ENCODE measurements at places on chromosomes 5 and 9.
A peak's percentile ranks its signal among the peaks of the same experiment; 100 is the strongest.

DNA sequence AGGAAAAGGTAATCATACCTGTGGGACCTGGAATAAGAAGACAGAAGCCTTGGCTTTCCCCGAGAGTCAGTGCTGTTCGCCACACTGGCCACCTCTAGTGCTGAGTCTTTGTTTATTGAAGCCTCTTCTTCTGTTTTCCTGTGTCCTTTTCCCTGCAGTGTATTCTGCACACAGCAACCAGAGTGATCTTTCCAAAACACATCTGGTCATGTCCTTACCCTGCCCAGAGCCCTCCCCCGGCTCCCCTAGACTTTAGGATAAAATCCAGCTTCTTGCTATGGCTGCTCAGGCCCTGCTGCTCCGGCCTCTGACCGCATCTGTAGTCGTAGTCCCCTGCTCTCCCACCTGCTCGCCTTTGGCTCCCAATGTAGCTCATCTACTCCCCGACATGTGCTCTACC is 28.3 kb downstream of the GALNT10 start:
- DNase-seq = no peak

GRCh38 chr9:32570262-32570661 is 2.7 kb downstream of the NDUFB6 start:
- DNase-seq = no peak

- DNase-seq = no peak
These were observed 121.0 kb downstream of the JAKMIP2 start for GRCh38 chr5:147661541-147661940.

GRCh38 chr5:151020304-151021110 is at the start of gene GPX3:
Gene GPX3 (plus strand): TSS chr5:151020591. CDS start chr5:151020655, 64 bp downstream.
- DNase-seq = peak; percentile 45

DNA sequence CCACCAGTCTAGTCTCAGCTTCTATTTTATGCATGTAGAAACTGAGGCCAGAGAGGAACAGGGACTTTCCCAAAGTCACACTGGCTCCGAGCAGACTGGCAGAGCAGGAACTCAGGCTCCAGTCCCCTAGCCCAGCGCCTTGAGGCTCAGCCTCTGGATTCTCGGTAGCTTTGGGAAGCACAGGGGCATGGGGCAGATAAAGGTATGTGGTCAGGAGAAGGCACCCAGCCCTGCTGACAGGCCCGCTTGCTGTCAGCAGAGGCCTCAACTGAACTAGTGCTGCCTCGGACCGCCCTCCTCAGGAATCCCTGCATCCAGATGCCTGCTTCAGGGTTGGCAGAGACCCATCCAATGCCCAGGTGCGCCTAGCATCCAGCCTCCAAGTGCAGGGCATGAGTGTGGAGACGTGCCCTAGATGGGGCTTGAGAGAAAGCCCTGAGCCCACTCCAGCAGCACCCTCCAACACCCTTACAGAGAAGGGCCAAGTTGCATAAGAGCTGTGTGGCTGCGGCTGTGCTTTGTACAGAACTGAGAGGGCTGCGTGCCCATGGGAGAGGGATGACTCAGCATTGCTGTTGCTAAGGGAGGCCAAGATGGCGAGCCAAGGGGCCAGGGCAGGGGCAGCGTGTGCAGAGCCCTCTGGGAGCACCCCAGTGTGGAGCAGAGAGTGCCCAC is 168.6 kb downstream of the MACROH2A1 start:
- peak; percentile 92 for DNase-seq

DNA sequence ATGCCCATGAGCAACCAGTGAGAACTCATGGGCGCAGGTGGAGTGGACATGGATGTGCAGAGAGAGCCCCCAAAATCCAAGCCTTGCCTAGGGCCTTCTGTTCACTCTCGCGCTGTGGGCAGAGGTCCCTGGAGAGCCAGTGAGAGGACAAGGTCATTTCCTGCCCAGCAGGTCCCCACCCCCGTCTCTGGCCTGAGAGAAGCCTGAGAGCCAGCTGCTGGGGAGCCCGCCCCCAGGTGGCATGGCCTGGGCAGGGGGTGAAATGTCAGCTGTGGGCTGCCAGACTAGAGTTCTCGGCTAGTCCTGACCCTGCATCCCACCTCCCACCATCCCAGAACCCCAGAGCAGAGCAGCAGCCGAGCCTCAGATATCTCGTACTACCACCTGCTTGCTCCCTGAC is 85.3 kb downstream of the BARX1 start:
- no peak for DNase-seq

DNA sequence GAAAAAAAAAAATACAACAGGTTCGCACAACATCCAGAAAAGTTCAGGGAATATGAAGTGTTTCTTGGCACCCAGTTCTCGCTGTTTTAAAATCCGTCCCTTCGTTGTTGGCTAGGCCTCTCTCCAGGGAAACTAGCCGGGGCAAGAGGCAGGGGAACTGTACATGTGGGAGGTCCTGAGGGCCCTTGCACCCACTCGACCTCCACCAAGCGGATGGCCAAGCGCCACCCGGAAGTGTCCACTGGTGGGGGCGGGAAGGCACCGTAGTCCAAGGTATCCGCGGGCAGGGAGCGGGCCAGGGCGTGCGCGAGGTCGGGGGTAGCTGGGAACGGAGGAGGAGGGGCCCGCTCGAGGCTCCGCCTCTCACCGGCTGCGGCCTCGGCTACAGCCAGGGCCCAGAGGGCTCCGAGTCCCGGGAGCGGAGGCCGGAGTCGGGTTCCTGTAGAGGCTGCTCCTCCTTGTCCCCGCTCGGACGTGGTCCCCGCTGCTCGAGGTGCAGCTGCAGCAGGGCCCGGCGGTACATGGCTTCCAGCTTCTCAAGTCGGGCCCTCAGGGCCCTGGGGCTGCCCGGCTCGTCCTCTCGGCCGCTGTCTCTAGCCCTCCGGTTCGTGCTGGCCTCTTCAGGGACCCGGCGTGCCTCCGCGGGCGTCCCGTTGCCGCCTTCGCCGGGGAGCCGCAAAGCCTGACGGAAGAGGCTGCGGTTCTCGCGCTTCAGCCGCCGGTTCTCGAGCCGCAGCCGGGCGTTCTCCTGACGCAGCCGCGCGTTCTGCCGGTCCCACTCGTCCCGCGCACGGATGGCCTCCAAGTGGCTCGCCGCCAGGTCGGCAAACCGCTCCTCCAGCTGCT is 720 bp downstream of the TUSC1 start:
- peak; percentile 92 for DNase-seq

GRCh38 chr9:38727497-38728001 is 7.6 kb upstream of the FAM240B start:
- DNase-seq = peak; percentile 28

DNA sequence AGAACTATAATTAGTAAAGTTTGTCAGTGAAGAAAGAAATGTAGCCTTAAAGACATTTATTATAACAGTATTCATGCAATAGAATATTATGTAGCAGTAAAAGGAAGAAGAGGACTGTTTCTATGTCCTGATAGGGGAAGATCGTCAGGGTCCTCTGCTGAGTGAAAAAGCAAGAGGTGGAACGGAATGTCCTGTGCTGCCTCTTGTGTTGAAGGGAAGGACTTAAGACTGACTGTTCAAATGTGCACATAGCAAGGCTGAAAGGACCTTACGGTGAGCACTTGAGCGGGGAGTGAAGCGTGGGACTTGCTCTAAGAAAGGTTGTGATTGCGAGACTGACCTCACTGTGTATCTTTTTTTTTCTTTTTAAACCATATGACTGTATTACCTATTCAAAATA is 63.2 kb downstream of the SNX24 start:
- no peak for DNase-seq

DNA sequence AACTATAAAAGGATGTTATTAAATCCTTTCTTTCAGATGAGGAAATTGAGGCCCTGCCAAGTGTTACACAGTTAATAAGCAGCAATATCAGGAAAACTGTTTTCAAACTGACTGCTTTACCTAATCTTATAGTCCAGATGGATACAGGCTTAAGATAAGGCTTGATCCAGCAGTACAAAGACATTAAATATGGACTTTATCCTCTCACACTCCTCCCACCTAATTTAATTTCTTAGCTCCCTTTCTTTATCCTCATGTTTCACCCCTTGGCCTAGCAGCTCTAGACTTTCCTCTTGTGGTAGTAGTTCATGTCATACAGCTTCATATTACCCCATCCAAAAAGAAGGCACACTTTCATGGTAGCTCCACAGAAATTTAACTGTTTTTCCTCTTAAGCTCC is 164.5 kb downstream of the BAAT start:
- DNase-seq = no peak

- no peak for DNase-seq
These were observed 3.9 kb upstream of the HK3 start for GRCh38 chr5:176902911-176903664.

- DNase-seq = no peak
These were observed 218.1 kb upstream of the WWC1 start for GRCh38 chr5:168073311-168073710.

GRCh38 chr5:109038209-109038840 is 290.6 kb downstream of the FER start:
- DNase-seq = no peak

GRCh38 chr9:122948313-122948712 is 7.5 kb downstream of the RABGAP1 start:
- no peak for DNase-seq

- DNase-seq = no peak
These were observed 93.9 kb downstream of the GCNT1 start for GRCh38 chr9:76552751-76553455.

DNA sequence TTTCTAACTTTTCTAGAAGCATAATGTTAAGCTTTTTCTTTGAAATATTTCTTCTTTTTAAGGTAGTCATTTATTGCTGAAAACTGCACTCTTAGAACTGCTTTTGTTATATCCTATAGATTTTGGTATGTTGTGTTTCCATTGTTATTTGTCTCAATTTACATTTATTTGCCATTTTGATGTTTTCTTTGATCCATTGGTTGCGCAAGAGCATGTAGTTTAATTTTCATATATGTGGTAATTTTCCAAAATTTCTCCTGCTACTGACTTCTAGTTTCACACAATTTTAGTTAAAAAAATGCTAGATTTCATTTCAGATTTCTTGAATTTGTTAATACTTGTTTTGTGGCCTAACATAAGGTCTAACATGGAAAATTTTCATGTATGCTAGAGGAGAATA is 1029.3 kb upstream of the TYRP1 start:
- no peak for DNase-seq

GRCh38 chr5:98816582-98817222 is 43.2 kb downstream of the RGMB start:
- DNase-seq = no peak

GRCh38 chr9:4514252-4515128 is 24.2 kb downstream of the SLC1A1 start:
- no peak for DNase-seq

GRCh38 chr9:82732928-82733327 is 330.0 kb downstream of the RASEF start:
- no peak for DNase-seq

DNA sequence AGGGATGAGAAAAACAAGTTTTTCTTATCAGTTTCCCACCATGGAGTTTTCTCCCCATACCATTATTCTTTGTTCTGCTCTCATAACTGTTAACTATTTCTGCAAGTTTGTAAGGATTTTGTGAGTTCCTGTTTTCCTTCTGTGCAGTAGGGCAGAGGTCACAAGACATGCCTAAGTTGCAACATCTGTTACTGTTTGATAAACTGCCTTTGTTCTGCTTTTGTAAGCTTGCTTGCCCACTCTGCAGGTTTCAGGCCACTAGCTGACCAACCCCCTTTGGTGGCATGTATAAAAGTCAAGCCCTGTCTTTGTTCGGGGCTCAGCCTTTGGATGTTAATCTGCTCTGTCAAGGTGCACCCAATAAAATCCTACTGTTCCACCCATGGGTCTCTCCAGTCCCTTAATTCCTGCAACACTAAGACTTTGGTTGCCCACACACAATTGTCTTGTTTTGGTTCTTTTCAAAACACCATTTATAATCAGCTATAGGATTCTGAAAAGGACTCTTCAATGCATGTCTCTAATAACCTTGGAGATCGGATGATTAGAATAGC is 545.4 kb downstream of the CDH9 start:
- no peak for DNase-seq

DNA sequence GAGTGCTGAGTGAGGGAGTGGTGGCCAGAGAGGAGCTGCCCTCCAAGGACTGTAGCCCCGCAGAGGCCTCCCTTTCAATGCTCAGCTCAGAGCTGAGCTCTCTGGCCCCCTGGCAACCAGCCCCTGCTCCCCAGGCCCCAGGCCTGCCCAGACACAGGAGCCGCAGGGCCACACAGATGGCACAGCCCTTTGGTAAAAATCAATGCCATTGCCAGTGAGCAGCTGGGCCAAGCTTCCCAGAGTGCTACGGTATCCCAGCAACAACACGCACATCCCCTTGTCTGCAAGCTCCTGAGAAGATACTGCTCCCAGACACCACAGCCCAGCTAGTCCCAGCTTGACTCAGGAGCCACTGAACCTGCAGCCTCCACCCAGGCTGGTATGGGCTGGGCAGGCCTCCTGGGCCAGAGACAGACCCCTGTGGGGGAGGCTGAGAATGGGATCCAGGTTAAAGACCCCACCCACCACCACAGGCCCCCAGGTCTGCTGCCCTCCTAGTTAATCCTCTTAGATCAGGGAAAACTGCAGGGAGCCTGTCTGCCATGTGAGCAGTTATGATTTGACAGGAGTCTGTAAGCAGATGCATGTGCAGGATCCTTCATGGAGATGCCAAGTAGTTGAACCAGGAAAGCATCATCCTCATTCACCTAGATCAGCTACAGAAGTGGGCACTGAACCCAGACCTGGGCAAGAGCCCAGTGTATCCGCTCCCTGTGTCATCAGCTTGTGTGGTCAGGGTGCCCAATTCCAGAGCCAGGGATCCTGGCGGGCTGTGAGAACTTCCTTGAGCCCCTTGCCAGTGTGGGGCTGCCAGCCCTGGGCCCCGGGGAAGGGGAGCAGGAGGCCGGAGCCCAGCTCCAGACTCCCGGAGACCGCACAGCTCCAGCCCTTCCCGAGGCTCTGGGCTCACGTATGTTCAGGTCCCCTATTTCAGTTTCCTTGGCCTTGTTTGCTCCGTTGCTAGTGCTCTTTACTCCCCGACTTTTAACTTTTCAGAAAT is 26.7 kb upstream of the ADAMTS2 start:
- peak; percentile 39 for DNase-seq

GRCh38 chr5:87278590-87279100 is 11.0 kb downstream of the RASA1 start:
- DNase-seq = no peak

DNA sequence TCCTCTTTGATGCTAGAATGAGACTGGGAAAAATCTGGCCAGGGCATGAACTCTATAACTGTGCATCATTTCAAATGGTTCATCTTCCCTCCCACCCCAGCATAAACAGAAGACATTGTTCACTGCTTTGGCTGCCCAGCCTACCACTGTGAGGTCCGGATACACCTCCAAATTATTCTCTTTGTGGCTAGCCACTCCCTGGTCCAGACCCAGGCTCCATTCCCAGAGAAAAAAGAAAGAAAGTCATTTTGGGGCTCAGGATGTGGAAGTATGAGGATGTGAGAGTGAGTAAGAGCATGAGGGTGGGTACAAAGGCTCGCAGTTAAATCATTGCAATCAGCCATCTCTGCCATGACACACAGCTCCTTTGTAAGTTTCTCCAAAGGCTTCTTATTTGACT is 559.2 kb downstream of the PSAT1 start:
- DNase-seq = peak; percentile 4

GRCh38 chr9:105296877-105297287 is 52.4 kb downstream of the SLC44A1 start:
- DNase-seq = peak; percentile 4

- DNase-seq = no peak
These were observed 143.8 kb upstream of the PIK3R1 start for GRCh38 chr5:68071736-68072135.

GRCh38 chr9:90998573-90998972 is 197.0 kb downstream of the SYK start:
- peak; percentile 12 for DNase-seq

- DNase-seq = no peak
These were observed 464.9 kb downstream of the TLE1 start for GRCh38 chr9:81224166-81225081.
